Cardiac fibroblast (primary cell): ENCODE measurements at places on chromosomes 7 and 10.

GRCh38 chr10:46233181-46233580, 53.6 kb upstream of the ANTXRL start:
- no peak for DNase-seq

DNA sequence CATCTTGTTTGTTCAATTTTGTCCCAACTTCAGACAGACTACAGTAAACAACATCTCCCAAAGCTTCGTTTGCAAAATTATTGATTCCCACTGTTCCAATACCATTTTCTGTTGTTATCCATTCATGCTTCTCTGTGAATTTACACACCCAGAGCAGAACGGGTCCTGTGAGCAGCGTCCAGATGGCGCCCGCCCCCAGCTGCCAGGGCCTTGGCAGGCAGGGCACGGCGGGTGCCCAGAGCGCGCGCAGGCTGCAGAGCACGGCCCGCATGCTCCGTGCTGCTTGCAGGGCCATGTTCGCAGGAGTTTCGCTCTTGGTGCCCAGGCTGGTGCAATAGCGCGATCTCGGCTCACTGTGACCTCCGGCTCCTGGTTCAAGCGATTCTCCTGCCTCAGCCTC, 32.5 kb upstream of the SEPTIN7 start:
- DNase-seq: no peak

DNA sequence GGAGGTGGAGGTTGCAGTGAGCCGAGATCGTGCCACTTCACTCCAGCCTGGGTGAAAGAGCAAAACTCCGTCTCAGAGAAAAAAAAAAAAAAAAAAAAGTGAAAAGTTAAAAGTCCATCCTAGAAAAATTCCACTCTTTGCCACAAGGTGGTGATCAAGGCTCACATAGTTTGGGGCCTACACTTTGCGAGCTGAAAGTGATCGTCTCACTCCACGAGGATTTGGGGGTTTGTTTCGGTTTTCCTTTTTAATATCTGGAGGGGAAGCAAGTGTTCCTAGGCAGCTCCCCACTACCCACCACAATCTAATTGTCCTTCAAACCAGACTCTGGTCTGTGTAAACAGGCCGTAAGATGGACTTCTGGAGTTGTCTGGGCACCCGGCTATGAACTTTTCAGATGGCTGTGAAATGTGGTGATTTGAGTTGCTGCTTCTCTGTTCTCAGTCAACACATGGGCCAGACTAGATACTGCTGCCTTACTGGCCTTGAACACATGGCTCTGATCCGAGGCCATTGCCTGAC, 27.1 kb downstream of the PRLHR start:
- peak; percentile 80 for DNase-seq

GRCh38 chr10:98320486-98321185, 52.6 kb upstream of the LOXL4 start:
- no peak for DNase-seq

DNA sequence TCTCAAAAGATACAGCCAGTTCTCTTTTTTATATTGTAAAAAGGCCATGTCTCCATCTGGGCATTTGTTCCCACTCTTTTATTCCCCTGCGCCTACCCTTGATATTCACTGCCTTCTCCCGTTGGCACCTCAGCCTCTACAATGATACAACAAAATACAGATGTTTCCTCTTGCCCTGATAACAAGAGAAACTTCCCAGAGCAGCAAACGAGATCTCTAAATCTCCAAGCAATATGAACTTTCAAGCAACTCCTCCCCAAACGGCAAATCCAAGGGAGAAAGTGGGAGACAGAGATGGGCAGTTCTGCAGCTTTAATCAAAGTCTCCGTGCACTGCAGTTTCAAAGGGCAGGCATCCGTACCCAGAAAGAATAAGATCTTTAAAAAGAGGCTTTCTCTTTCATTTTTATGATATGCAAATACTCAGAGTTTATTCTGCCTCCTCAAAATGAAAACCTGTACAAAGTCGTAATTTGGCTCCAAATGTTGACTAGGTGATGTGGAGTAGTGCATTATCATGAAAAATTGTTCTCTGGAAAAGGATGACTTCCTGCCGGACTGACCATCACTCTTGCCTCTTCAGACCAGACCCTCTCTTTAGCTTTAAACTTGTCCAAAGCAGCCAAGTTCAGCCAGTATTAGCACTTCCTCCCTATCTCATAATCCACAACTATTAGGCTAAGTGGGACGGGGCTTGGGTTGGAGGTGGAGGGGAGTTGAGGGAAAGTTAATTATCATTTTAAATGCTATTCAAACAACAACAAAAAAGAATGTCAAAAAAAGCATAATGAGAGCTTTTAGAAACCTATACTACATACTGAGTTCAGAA, 682 bp downstream of the HGF start:
- DNase-seq: peak; percentile 25

DNA sequence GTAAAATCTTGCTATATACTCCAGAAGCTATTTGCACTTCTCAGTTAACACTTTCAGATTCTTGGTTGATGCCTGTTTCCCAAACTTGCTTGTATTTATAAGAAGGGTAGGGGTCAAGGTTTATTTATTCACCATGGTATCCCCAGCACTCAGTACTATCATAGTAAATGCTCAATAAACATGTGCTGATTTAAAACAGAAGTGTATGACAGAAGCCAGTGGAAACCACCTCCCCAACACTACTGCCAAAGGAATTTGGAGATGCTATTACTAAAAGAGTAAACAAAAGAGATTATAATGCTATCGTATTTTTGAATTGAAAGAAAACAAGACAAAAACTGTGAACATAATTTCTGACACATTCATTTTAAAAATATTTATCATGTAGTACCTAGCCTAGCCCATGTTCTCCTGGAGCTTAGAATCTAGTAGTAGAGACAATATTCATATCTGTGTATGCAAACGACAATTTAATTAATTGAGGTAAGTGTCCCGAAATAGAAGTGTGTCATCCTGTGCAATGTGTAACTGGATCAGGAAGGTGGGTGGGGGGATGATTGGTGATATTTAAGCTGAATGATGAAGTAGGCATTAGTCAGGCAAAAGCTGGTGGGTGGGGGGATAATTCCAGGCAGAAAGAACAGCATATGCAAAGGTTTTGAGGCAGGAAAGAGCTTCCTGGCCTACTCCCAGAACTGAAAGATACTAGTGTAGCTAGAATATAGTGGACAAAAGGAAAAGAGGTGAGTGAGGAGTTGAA, 77.5 kb downstream of the HGF start:
- DNase-seq: peak; percentile 87

GRCh38 chr7:39754326-39755120, 131.2 kb downstream of the RALA start:
- DNase-seq: peak; percentile 59

DNA sequence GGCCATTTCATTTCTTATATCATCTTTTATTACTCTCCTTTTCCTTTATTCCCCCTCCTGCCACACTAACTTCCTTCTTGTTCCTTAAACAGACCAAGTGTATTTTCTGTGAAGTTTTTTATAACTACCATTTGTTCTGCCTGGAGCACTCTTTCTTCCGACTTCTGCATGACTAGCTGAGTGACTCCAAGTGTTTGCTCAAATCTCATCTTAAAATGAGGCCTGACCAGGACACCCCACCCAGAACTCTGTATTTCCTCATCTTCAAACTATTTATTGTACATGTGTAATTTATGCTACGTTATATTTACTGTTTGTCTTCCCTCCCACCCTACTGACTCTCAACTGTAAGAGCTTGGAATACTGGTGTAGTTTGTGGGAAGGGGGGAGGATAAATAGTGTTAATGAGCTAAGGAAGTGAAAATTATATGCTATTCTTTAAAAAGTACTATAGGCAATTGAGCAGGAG, 3.2 kb downstream of the MINDY3 start:
- no peak for DNase-seq

DNA sequence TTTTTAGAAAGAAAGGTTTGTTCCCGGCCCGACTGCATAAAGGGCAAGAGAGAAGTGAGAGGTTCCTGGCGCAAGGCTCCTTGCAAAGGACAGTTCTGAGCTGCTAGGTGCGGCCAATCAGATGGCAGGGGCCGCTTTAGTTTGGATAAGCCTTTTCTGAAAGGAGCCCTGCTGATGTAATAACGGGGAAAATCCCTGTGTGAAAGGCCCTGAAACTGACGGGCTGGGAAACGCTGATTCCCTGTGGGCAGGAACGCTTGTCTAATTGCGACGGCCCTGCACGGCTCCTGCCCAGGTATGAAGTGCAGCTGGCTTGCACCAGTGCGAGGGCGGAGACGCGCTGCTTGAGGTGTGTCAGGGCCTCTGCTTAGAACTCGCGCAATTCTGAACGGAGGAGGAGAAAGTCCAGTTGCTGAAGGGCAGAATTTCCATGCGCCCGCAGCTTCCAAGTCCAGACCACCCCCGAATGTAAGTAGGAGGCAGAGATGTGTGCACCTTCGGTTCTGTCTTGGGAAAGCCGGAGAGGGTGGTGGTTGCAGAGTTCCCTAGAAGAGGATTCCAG, 30.5 kb downstream of the TACC2 start:
- no peak for DNase-seq

DNA sequence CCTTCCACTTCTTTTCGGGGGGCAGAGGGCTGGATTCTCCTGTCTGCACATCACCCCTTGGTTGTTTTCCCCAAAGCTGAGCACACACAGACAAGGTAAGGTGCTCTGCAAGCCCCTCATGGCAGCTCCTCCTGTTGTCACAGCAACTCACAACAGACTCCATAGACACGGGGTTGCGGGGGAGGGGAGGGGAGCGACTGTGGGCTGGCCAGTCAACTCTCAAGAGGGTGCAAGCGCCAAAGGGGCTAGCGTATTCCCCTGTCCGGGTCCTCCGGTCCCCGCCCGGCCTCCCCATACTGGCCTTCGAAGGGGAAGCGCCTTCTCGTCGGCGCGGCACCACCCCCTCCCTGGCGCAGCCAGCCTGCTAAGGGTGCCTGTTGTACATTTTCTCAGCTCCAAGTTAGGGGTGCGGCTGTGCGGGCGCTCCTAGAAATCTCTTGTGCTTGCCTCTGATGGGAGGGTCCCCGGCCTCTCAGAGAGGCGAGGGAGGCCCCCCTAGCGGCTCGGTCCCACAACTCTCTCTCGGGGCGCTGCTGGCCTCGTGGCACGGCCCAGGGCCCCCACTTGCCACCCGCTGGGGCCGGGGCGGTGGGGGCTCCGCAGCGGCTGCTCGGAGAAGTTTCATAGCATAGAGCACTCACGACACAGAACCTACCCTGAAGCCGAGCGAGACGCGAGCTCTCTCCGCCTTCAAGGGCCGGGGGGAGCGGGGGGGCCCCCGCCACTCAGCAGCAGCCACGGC, 498 bp downstream of the RHOBTB1 start:
- peak; percentile 64 for DNase-seq

DNA sequence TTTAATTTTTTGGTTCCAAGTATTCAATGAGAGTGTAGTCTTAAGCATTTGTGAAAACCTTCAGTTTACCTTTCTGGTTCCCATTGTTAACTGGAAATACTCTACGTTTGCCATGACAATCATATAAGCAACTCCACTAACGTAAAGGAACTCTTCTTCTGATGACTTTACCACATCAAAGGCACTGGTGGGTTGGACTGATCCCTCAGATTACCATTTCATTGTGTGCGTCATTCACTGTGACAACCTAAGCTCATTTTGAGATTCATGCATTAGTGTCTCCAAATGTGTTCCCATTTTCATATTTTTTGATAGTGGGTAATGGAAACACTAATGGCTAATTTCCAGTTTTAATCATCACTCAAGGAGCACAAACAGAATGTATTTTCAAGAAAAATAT, 119.9 kb upstream of the COL1A2 start:
- DNase-seq: no peak

- DNase-seq: no peak
Observed at GRCh38 chr7:22317632-22318031, 39.3 kb downstream of the RAPGEF5 start.

- DNase-seq: no peak
Observed at GRCh38 chr10:116723428-116724281, 18.7 kb downstream of the HSPA12A start.

GRCh38 chr10:119197921-119198320, 9.4 kb upstream of the GRK5 start:
- peak; percentile 71 for DNase-seq

- DNase-seq: peak; percentile 5
Observed at GRCh38 chr7:105587909-105588635, 6.8 kb upstream of the EFCAB10 start.

GRCh38 chr7:593324-594115, 73.9 kb upstream of the PDGFA start:
- DNase-seq: no peak

DNA sequence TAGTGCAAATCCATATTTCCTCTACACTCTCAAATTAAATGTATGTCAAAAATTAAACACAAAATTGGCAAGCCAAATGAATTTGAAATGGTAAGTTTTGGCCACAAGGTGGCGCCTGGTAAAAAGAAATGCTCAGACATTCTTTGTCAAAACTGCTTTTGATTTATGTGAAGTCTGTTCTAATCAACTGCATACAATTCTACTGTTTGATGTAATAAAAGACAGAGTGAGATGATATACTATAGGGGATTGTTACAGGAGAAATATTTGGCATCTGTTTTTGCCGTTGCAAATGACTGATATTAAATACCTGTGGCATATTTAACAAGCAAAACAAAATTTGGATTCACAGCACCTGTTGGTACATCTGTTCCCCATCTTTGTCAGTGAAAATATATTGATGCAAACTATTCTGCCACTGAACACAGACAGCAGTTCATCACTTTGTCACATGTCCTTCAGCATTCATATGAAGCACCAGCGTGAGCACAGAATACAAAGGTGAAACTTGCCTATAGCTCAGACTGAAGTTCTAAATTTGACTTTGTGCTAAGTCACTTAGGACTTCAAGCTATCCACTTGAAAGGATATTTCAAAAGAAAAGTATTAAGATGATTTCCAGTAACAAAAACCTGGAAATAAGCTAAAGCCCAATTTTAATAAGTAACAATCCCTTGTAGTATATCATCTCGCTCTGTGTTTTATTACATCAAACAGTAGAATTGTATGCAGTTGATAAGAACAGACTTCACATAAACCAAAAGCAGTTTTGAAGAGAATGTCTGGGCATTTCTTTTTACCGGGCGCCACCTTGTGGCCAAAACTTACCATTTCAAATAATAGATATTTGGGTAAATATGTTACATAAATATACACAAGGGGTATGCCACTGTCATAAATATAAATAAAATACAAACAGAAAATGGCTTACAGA, 10.2 kb upstream of the CH25H start:
- peak; percentile 80 for DNase-seq

DNA sequence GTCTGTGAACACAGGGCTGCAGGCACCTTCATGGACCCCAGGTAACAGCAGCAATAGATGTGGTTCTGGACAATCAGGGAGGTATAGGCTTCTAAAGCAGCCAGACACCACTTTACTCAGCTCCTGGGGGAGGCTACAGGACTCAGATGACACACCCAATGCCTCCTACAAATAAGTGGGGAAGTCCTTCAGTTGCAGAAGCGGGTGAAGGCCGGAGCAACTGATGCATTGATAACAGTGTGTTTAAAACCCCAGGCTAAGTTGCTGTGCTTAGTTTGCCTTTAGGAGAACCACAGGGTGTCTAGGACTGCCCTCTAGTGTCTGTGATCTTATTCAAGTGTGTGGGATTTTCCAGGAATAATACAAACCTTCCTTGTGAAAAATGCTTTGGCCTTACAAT, 5.9 kb upstream of the ITGA8 start:
- peak; percentile 72 for DNase-seq

GRCh38 chr10:11144626-11145494, 127.2 kb downstream of the CELF2 start:
- no peak for DNase-seq

- no peak for DNase-seq
Observed at GRCh38 chr7:24836084-24836483, 78.8 kb upstream of the GSDME start.
